ENCODE measurements at places on chromosomes 2 and 18.
A peak's percentile ranks its signal among the peaks of the same experiment; 100 is the strongest.

GRCh38 chr2:49371128-49371701 lies 216.9 kb upstream of the FSHR start:
- no peak for DNase-seq

DNA sequence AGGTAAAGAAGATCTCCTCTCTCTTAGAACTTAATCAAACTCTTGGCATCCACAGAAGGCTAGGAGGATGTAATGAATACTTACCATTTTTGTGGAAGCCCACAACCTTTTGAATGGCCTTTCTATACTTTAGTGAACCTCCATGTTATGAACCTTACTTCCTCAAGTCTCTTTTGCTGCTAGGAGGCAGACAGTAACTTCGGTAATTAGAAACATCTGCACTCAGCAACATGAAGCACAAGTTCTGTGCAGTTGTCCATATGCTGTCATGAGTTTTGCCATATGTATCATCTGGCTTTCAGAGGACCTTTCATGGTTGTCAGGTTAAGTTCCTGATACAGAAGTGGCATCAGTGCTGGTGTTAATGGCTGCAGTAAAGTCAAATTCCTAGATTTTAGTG lies 50.4 kb downstream of the PDK1 start:
- no peak for DNase-seq

GRCh38 chr2:70703900-70704549 lies 64.0 kb downstream of the ADD2 start:
- DNase-seq = peak; percentile 15

DNA sequence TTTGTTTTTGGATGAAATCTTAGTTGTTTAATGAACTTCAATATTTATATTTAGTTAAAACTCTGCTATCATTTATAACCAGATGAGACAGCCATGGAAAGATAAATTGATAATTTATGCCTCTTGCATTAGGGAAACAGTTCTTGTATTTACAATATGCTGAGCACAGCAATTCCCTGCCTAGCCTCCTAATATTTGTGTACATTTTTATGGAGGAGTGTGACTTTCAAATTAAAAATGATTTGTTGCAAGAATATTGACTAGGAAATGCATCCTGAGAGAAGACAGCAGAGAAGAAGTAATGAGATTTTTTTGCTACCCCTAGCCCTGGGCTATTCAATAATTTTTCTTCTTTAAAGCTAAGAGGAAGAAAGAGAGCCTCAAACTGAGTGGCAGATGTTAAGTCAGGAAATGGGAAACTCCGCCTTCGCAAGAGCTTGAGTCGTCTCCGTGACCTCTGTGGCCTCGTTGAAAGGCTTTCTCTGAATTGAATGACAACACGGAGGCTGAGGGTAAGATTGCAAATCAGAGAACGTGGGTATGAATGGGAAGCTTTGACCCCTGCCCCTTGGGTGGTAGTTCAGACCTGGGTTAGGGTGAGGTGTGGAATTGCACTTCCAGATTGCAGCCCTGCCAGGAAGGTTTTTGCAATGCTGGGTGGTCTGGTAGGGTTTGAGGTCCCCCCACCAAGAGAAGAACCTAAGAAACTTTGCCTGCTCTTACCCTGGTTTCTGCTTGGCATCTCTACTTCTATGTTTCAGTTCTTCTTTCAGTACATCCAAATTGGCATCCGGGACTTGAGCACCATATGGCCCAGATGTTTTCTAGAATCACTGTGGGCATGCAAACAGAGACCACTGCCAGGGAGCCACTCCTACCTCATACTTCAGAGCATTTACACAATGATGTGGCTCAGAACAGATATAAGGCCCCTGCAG lies 210.3 kb upstream of the RBMS1 start:
- no peak for DNase-seq

DNA sequence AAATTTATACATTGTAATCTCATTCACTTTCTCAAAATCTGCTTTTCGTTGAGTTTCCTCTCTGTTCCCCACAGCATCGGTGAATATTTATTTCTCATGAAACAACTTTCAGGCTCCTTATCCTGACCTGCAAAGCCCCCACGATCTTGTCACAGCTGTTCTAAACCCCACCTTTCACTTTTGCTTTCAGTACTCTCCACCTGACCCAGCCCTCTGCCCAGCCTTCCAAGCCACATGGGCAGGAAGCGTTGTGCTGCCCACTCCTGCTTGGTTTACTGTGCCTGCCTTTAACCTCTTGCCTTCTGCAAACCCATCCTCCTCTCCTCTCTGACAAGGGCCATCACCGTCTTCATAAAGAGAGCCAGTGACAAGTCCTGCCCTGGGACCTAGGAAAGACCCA lies 262.5 kb downstream of the GALR1 start:
- no peak for DNase-seq
